Bladder microvascular endothelial cell (primary cell): ENCODE measurements at places on chromosomes 1 and 21. TPM values are rescaled to one million over a fixed set of nuclear protein-coding genes. Genes with fewer than 3 reads are reported as not detected.

Gene LCE2A
- total RNA-seq: not detected in 2 replicates

Gene OLFM3
- not detected in 2 replicates for total RNA-seq

Gene PRAMEF27
- not detected in 2 replicates for total RNA-seq

Gene ACTL8
- total RNA-seq: not detected in 2 replicates

Gene SH3BGR
- total RNA-seq: 0.44 and 0.81 TPM in 2 replicates

Gene C8B
- total RNA-seq: not detected in 2 replicates

Gene A3GALT2
- total RNA-seq: not detected in 2 replicates

Gene HSPA13
- total RNA-seq: 23.0 and 46.6 TPM in 2 replicates
